ENCODE measurements at places on chromosomes 2 and 18. TPM values are rescaled to one million over a fixed set of nuclear protein-coding genes. Genes with fewer than 3 reads are reported as not detected.

GRCh38 chr2:161391737-161392506 is 24.2 kb upstream of the TBR1 start:
- no peak for DNase-seq

DNA sequence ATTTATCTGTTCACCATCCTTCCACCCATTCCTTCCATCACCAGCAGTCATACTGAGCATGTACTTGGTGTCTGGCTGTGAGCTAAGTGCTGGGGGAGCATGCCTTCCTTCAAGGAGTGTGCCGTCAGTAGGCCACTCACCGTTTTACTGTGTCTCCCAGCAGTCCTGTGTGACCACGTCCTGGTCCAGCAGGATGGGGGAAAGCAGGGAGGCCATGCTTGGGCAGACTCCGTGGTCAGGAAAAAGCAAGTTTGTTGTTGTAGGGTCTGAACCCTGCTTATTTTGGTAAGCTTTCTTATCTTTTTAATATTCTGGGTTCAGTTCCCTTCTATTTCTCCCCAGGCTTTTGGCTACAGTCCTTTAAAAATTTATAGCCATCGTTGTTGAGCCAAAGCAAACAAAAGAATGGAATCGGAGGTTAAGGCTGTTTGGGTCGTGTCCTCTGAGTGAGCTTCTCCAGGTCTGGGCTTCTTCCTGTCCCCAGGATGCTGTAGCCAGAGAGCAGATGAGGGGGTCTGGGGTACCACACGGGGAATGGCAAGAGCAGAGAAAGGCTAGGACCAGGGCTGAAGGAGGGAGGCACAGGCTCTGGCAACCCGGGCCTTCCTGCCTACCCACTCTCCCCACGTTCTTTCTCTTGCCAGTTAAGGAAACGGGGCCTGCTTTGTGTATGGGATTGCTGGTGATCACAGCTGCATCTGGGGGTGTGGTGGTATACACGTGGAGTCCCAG is 13.5 kb downstream of the SLC30A3 start:
- peak; percentile 75 for DNase-seq

SNTG2 gene
- not detected for total RNA-seq

DNA sequence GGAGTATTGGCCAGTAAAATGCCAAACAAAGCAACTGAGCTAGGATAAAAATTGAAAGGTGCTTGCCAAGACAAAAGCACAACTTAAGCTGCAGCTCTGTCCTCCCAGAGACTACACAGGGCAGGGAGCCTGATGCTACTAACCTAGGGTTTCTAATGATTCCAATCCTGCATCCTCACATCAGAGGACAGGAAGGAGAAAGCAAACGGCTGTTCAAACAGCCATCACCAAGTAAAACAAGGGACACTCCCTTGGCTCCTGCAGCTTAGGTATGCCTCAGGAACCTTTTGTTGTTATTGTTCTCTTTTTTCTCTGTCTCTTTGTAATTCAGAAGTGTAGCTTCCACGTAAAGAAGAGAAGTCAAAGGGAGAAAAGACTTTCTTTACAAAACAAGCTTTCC is 99.5 kb downstream of the TCF4 start:
- no peak for DNase-seq

- DNase-seq, result no peak
Measured at GRCh38 chr2:230904856-230905447, 20.1 kb downstream of the GPR55 start.

GRCh38 chr2:30310371-30310770 is 79.0 kb downstream of the LBH start:
- no peak for DNase-seq

DNA sequence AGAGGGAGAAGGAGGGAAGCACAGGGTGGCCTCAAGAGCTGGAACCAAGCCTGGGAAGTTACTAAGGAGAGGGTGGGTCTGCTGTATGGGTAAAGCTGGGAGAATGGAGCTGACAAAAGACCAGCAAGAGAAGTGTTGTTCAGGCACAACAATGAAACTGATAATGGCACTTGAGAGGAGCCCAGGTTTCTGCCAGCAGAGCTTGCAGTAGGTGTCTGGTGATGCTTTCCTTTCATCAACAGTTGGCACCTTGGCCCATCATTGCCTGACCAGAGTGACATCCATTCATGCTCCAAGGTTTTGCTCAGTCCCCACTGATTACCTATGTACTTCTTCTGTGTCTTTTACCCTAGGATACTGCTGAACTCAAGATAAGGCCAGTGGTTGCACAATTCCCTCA is 92.9 kb upstream of the CXCR4 start:
- no peak for DNase-seq

DNA sequence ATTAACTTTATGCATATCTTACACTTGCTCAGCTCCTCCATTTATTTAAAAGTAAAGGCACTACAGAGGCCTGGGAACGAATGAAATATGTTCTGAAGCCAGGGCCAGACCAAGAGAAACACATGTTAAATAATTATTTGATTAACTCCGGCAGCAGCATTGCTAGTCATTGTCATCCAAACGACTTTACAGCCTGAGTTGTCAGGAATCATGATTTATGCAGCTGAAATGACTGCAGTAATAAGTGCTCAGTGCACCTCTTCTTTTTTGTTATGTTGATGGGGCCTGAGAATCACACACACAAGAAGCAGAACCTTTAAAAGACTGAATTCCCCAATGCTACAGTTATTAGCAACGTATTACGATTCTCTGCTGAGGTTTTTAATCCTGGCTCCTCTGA is 58.9 kb downstream of the EPHA4 start:
- no peak for DNase-seq

GRCh38 chr2:16224298-16225045 is 284.1 kb downstream of the MYCN start:
- no peak for DNase-seq

DNA sequence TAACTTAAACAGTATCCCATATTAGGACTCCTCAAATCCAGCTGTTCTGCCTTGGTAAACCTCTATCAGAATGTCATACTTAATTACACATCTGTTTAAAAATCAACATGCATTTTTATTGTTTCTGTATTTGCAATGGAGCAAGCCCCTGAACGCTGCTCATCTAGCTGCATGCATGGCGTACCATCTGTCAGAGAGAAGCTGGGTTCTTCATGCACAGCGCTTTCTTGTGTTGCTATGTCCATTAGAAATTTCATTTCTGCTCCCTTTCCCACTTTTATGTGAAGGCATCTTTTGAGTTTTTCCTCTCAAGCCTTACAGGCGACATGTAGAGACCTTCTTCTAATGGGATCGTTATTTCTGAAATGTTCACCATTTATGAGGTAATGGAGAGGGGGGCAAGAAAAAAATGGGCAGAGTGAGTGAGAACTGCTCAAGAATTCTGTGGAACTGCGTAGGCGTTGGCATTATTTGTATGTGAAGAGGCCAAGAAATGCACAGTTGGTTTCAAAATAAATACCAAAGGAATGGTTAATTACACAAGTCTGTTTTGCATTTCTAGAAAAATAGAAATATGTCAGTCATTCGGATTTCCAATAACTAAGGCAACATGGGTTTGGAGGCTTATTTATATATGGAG is 31.6 kb downstream of the INSIG2 start:
- no peak for DNase-seq

DNA sequence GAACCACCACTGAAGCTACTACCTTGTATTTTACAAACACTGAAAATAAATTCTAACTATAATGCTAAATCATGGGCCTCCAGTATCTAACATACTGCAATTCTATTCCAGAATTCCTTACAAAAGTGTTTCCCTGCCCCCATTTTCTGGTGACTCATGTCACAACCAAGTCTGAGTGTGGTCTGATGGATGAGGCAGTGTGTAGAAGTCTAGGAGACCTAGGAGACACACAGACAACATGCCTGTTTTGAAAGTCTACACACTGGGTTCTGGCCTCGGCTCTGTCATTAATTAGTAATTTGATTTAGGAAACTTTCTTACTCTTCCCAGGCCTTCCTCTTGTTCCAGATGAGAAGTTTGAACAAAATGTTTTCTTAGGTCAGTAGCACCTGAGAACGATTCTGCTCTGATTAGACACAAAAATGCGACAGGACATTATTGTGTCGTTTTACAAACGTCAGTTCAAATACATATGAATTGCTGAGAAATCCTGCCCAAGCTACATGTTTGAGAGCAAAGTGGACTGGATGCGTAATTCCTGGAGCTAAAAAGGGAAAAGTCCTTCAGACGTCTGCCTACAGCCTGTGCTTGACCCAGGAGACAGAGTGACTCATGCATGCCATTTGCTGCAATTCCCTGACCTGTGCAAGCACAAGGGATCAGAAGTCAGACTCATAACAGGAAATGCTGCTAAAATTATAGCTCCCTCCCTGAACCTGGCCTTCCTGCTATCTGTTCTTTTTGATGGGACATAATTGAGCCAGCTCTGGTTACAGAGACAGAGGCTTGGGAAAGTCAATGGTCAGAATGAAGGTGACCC is 494.4 kb downstream of the SOX11 start:
- DNase-seq, result no peak

- no peak for DNase-seq
Measured at GRCh38 chr2:1318366-1319009, 94.8 kb upstream of the TPO start.

NEB gene
- 3.6 TPM for total RNA-seq

- DNase-seq, result no peak
Measured at GRCh38 chr2:5868931-5869330, 176.7 kb downstream of the SOX11 start.

DNA sequence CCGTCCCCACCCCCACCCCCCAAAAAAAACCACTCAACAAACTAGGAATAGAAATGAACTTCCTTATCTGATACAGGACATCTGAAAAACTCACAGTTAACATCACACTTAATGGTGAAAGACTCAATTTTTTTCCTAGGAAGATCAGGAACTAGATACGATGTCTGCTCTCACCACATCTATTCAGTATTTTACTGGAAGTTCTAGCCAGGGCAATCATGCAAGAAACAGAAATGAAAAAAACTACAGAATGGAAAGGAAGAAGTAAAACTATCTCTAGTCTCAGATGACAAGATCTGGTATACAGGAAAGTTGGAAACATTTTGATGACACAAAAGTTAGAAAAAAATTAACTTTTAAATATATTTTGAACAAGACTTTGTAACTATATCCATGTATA is 114.4 kb upstream of the FZD5 start:
- DNase-seq, result no peak

GRCh38 chr2:109646961-109647360 is 32.8 kb downstream of the SOWAHC start:
- no peak for DNase-seq

KIF5C gene
- total RNA-seq, result 0.21 TPM

RFTN2 gene
- 9.9 TPM for total RNA-seq

DHRS9 gene
- total RNA-seq, result not detected

DNA sequence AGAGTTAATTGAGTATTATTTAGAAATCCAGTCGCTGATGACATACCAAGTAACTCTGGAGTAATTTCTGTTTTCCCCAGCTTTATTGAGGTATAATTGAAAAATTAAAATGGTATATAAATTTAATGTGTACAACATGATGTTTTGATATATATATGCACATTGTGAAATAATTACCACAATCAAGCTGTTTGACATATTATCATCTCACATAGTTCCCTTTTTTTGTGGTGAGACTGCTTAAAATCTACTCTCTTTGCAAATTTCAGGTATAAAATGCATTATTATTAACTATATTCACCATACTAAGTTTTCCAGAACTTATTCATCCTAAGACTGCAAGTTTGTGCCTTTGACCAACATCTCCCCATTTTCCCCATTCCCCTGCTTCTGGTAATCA is 25.0 kb upstream of the SPAG16 start:
- no peak for DNase-seq

PAIP2B gene
- 0.62 TPM for total RNA-seq

DNA sequence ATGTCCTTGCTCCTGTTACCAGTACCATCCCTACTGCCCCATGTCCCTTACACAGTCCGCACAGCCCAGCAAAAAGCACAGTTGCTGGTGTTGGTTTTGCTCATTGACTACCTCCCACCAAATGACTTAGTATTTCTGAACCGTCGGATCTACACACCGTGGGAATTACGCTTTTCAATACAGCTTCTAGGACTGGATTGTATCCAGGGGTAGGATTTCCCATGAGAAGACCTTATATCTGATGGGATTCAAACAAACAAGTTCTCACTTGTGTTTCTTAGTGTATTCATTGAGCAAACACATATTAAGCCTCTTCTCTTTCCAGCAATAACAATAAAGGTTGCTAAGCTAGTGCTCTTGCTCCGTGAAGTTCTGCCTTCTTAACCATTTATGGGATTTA is 25.8 kb downstream of the TRAPPC12 start:
- no peak for DNase-seq

GRCh38 chr2:210277133-210277532 is 37.8 kb downstream of the MYL1 start:
- DNase-seq, result no peak

TRIB2 gene
- 20.5 TPM for total RNA-seq

DNA sequence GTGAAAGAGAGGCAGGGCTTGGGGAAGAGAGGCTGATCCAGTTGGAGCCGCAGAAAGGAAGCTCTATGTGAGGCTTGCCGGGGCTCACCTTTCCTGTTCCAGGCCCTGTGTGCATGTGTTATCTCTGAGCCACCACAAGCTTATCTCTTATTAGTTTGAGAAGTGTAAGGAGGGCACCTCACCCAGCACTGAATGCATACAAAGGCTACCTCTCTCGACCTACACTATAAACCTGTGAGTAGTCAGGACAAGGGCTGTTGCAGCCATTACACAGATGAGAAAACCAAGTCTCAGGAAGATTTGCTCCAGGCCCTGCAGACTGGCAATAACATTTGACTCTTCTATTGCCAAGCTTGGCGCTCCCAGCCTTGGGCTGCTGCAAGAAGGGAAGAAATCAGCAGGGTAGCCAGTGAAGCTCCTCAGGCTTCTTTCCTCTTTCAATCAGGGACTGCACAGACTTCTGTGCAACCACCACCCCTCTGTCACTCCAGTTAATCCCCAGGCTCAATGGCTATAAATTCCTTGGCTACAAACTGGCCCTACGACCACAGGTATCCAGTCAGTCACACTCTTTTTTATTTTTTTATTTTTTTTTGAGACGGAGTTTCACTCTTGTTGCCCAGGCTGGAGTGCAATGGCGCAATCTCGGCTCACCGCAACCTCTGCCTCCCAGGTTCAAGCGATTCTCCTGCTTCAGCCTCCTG is 73.8 kb downstream of the CLHC1 start:
- DNase-seq, result no peak

PLEK gene
- total RNA-seq, result 0.11 TPM

DNA sequence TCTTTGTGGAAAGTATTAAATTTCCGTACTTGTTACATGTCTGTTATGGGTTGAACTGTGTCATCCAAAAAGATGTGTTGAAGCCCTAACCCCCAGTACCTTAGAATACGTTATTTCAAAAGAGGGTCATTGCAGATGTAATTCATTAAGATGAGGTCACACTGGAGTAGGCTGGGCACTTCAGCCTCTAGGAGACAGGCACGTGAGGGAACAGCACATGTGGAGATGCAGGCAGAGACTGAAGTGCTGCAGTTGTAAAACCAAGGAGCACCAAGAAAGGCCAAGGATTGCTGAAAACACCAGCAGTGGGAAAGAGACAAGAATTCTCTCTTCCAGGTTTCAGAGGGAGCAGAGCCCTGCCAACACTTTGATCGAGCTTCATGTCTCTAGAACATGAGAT is 4.6 kb upstream of the RHBDD1 start:
- no peak for DNase-seq

GRCh38 chr18:39030124-39030655 is 1464.6 kb upstream of the CELF4 start:
- DNase-seq, result no peak

TLX2 gene
- total RNA-seq, result not detected

- DNase-seq, result no peak
Measured at GRCh38 chr2:18792226-18792629, 202.9 kb upstream of the NT5C1B start.
